Memory B cell (primary cell): ENCODE measurements at places on chromosomes 12 and 14.

GRCh38 chr14:92341791-92342190, 18.8 kb downstream of the SLC24A4 start:
- no peak for DNase-seq

GRCh38 chr14:104818714-104819161, 17.8 kb downstream of the ZBTB42 start:
- no peak for DNase-seq

- DNase-seq = no peak
Measured at GRCh38 chr12:128178966-128179365, 88.0 kb upstream of the TMEM132C start.

GRCh38 chr12:14364583-14365271, 755 bp upstream of the ATF7IP start:
- no peak for DNase-seq

DNA sequence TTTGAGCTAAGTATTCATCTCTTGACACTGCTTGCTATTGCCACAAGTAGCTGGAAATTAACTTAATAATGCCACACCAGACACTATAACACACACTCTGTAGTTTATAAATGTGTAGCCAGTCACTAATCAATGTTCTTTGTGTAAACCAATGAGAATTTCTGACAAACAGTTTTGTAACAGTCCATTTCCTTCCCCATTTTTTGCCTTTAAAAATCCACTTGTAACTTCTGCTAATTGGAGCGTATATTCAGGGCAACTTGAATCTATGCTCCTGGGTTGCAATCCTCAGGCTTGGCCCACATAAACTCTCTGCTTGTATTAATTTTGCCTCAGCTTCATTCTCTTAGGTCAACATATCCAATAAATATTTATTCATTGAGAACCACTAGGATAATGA, 125.0 kb upstream of the DHRS4 start:
- DNase-seq = no peak

- no peak for DNase-seq
Measured at GRCh38 chr12:21980544-21980943, 39.3 kb upstream of the ABCC9 start.

- DNase-seq = no peak
Measured at GRCh38 chr12:6065131-6065862, 59.2 kb downstream of the VWF start.

- no peak for DNase-seq
Measured at GRCh38 chr14:29743531-29743930, 184.1 kb downstream of the PRKD1 start.

DNA sequence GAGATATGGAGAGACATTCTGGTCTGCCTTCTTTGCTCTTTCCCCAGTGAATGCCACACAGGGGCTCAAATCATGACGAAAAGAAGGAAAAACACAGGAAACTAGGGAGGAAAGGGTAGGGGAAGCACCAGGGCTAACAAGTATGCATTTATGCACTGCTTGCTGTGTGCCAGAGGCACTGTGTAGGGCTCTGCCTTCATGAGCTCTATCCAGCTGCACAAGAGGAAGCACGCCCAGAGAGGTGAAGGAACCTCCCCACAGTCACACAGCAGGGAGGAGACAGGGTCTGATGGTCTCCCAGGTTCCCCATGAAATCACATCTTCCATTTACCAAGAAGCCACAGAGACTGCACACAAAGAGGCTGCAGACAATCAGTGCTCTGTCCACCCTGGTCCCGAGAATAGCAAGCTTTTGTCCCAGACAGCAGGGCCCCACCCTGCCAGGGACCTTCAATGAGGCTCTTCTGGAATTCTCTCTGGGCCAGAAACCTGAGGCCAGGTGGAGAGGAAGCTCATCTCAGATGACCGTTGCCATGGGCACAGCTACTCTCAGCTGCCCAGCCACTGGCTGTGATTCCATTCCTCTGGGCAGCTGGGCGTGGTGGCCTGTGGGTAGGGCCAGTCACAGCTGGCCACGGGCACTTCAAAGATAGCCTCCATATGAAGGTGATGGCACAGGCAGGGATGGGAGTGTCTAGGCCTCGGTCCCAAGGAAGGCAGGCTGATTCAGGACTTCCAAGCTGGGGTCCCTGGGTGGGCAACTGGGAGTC, 7.3 kb upstream of the TRPV4 start:
- DNase-seq = no peak

GRCh38 chr14:68153275-68153674, 333.7 kb downstream of the RAD51B start:
- DNase-seq = no peak

- no peak for DNase-seq
Measured at GRCh38 chr12:51011955-51012354, 14.2 kb downstream of the SLC11A2 start.

DNA sequence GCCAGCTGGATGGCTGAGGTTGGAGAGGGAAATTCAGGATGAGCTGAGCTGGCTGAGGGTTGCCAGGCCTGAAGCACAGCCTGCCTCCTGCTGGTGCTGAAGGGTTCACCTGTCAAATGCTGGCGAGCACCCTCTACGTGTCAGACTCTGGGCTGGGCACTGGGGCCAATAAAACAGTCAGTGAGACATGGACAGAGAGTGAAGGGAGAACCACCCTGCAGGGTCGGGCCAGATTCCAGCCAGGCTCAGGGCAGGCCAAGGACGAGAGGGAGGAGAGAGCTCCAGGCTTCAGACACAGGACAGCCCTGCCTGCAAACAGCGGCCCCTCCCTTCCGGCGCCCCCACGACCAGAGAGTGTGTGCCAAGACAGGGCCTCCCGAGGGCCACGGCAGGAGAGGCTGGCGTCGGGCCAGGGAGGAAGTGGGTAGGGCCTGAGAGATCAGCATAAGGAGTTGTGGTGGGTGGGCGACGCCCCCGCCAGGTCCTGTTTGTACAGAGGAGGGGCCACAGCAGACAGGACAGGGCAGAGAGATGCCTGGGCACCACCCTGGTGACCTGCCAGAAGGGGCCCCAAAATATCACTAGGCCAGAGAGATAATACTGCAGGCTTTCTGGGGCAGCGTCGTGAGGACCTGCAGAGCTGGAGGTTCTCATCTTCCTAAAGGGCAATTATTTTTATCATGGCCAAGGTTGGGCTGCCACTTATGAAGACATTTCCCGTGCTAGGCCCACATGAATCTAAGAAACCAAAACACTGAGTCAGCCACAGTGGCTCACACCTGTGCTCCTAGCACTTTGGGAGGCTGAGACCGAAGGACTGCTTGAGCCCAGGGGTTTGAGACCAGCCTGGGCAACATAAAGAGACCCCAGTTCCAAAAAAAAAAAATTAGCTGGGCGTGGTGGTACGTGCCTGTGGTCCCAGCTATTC, 73.1 kb upstream of the GPR68 start:
- no peak for DNase-seq

GRCh38 chr12:83128540-83128939, 441.8 kb downstream of the TMTC2 start:
- DNase-seq = no peak

DNA sequence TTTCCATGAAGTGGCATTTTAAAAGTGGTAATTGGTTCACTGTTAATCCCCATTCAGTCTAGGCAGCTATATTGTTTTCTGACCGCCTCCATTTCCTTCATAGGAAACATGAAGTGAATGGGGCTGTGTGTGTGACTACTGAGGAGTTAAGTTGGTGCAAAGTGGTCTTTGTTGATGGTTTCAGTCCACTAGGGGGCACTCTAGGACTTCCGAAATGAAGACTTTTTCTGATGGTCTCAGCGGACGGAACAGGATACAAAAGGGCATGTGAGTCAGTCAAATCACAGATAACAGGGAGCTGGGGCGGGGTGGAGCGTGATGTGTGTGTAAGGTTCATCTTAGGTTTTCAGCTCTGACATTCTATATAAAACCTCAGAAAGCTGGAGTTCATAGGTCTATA, 240.1 kb upstream of the OR4E1 start:
- DNase-seq = peak; percentile 76

- no peak for DNase-seq
Measured at GRCh38 chr14:71833476-71833875, 98.8 kb upstream of the RGS6 start.

GRCh38 chr14:101075025-101075800, 171.7 kb upstream of the RTL1 start:
- DNase-seq = no peak

DNA sequence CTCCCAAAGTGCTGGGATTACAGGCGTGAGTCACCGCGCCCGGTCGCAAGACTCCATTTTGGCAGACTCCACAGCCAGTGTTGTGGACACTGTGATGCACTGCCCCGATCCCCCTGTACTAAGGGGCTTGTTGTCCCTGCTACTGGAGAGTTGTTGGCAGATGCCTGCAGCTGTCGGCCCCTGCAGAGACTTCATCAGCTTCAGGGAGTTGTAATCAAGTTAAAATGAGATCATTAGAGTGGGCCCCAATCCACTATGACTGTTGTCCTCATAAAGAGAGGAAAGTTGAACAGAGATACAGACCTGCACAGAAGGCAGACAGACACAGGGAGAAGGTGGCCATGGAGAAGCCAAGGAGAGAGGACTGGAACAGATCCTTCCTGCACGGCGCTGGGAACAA, 23.7 kb upstream of the TUBA1A start:
- DNase-seq = no peak

GRCh38 chr12:111395336-111396187, 10.2 kb upstream of the SH2B3 start:
- DNase-seq = no peak

DNA sequence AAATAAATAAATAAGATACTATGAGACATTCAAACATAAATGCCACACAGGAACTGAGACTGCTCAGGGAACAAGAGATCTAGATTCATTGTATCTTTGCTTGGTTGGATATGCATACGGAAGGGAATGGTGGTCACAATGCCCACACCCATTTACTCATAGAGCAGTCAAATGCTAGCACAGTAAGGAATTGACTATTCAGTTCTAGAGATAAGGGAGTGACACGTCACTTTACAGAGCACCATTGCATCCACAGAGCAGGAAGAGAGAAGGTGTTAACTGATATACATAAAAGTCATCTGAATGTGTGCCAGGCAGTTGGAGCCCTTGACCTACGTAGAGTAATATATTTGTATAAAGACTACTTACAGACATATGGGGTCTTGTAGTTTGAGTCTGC, 530.0 kb upstream of the NOVA1 start:
- no peak for DNase-seq

- no peak for DNase-seq
Measured at GRCh38 chr12:13875744-13876143, 105.7 kb downstream of the GRIN2B start.

DNA sequence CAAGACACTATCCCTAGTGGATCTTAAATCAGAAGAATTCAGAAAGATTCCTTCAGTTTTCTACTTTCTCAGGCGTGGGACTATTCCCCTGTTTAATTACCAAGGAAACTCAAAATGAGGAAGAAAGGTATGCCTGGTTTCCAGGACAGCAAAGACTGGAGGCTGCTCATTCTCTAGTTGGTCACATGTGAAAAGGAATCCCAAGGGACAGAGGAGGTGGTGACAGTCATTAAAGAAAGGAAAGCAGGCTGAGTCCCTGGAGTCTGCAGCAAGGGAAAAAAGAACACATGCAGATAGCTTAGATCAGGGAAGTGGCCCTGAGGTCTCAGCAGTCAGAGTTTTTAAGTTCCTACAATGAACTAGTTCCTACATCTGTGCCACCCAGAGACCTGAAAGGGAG, 165.4 kb upstream of the CCDC198 start:
- no peak for DNase-seq

DNA sequence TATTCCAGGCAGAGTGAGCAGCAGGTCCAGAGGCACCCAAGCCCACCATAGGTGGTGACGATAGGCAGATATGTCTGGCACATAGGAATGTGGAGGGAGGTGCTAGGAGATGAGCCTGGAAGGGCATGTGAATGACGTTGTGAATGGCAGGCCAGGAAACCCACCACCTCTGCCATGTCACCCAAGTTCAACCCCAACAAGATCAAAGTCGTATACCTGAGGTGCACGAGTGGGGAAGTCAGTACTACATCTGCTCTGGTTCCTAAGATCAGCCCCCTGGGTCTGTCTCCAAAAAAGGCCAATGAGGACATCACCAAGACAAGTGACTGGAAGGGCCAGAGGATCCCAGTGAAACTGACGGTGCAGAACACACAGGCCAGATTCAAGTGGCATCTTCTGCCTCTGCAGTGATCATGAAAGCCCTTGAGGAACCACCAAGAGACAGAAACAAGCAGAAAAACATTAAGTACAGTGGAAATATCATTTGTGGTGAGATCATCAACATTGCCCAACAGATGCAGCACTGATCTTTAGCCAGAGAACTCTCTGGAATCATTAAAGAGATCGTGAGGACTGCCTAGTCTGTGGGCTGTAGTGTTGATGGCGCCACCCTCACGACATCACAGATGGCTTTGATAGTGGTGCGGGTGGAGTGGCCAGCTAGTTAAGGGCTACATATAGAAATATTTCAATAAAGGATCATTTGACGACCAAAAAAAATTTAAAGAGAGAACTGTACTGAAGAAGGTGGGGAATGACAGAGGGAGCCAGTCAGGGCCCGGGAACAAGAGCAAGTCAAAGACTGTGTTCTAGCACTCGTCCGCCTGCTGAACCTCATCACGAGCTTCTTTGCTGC, 99.7 kb downstream of the ZFP36L1 start:
- no peak for DNase-seq

DNA sequence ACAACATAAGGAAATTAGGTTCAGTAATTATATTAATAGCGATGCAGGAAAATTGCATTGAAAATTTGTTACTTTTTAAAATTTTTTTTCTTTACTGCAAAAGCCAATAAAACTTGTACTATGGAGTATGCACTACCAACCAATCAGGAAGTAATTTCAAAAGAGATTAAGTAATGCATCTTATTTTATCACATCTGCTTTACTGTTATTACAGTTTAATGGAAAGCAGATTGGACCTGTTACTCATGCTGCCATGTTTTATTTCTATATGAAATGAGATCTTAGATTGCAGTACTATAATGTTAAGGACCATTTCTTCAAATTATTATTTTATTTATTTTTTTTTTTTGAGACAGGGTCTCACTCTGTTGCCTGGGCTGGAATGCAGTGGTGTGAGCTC, 1.7 kb upstream of the STRN3 start:
- no peak for DNase-seq

GRCh38 chr14:89221109-89221810, 195.8 kb downstream of the FOXN3 start:
- no peak for DNase-seq

DNA sequence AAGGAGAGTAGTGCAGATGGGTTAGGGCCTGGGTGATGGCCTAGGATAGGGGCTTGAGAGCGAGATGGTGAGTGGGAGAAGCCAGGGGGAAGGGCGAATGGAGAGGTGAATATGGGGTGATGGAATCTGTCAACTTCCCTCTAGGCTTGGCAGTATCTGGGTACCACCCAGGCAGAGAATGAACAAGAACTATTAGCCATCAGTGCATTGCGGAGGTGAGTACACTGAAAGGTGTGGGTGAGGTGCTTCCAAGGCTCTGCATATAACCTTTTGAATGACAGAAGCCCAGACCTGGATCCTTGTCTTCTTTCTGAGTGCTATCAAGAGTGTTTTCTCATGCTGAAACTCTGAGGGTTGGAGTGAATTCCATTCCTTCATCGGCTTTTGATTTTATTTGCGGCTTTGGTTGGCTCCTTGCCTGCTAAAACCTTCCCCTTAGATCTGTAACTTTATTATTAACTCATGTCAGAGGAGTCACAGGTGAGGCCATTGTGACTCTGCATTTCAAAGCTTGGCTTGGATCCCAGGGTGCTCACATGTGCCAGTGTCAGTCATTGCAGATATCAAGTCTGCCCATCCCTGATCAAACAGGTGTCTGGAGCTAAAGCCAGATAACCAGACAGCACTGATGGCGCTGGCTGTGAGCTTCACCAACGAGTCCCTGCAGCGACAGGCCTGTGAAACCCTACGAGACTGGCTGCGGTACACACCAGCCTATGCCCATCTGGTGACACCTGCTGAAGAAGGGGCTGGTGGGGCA, 18.6 kb downstream of the PEX5 start:
- no peak for DNase-seq

- no peak for DNase-seq
Measured at GRCh38 chr14:103894034-103894722, 34.1 kb upstream of the TDRD9 start.

GRCh38 chr12:5391653-5392052, 40.3 kb upstream of the NTF3 start:
- no peak for DNase-seq
